DMS 273 treated with DMSO at 0.1 percent for 48 hours (cell line): ENCODE measurements at places on chromosomes 4 and X.

GRCh38 chr4:67320645-67321044, 224.7 kb downstream of the CENPC start:
- DNase-seq, result no peak

- DNase-seq, result peak; percentile 76
These were observed at the start of gene UCHL1 for GRCh38 chr4:41256740-41257256. Gene UCHL1, plus strand, starts transcription at chr4:41256928. Its CDS starts 49 bp downstream, at chr4:41256977.

DNA sequence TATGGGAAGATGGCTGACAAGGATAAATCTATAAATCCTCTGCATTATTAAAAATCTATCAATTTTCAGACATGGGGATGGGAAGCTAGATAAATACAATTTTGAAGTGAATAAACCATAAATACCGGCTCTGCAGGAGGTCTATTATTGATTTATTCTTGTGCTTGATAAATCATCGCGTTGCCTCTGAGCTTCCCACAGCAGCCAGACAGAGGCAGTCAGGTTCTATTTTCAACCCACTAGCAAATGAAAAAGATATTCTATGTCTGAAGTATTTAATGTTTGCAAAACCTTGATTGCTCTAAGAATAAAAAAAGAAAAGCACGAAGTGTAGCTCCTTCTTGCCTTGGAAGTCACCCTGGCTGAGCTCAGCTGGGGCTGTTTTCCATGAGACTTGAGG, 216.2 kb downstream of the DHRSX start:
- no peak for DNase-seq

GRCh38 chr4:87144356-87144755, 76.1 kb downstream of the KLHL8 start:
- DNase-seq, result no peak

- no peak for DNase-seq
These were observed 79.8 kb downstream of the PSAPL1 start for GRCh38 chr4:7354927-7355326.

- DNase-seq, result no peak
These were observed 70.0 kb upstream of the FAM241A start for GRCh38 chr4:112075129-112075753.

DNA sequence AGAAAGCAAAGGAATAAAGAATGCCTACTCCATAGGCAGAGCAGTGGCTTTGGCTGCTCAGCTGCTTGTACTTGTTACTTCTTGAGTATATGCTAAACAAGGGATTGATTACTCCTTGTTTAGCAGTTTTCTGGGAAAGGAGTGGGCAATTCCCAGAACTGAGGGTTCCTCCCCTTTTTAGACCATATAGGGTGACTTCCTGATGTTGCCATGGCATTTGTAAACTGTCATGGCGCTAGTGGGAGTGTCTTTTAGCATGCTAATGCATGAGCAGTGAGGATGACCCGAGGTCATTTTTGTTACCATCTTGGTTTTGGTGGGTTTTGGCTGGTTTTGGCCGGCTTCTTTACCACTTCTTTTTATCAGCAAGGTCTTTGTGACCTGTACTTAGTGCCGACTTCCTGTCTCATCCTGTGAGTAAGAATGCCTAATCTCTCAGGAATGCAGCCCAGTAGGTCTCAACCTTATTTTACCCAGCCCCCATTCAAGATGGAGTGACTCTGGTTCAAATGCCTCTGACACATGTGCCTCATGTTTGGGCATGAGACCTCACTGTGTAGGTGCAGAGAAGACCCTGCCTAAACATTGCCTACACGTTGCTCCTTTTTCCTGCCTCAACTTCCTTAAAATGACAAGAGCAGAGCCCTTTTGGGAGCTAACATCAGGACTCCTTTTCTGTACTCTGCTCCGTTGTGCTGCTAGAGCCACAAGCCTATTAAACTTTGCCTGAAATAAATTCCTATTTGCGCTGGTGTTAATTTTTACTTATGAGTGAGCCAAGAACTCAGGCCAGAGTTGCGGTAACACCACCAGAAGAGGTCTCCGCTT, 21.0 kb upstream of the UBA6 start:
- DNase-seq, result no peak

DNA sequence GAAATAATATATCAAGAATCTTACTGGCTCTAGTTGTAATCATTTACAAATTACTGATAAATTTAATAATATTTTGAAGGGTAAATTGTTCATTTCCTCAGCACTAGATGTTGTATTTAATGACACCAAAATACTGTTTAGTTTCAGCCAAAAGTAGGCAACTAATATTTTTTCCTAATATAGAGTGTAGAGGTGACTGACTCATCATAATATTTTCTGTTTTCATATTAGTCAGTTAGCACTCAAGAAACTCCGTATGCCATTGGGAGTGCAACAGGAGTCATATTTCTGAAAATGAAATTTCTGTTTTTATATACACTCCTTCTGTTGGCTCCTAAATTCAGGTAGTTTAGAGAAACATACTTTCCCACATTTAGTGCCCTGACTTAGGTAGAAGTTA, 36.6 kb upstream of the PTPN13 start:
- no peak for DNase-seq

GRCh38 chr4:8133897-8134563, 24.6 kb downstream of the ABLIM2 start:
- no peak for DNase-seq

GRCh38 chr4:129167640-129168260, 71.8 kb downstream of the C4orf33 start:
- DNase-seq, result no peak

DNA sequence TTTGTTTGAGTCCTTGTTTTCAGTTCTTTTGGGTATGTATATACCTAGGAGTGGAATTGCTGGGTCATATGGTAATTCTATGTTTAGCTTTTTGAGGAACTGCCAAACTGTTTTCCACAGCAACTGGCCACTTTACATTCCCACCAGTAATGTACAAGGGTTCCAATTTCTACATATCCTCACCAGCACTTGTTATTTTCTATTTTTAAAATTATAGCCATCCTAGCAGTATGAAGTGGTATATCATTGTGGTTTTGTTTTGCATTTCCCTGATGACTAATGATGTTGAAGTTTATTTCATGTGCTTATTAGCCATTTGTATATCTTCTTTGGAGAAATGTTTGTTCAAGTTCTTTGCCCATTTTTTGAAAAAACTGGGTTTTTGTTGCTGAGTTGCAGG, 39.6 kb downstream of the TMEM164 start:
- DNase-seq, result no peak

DNA sequence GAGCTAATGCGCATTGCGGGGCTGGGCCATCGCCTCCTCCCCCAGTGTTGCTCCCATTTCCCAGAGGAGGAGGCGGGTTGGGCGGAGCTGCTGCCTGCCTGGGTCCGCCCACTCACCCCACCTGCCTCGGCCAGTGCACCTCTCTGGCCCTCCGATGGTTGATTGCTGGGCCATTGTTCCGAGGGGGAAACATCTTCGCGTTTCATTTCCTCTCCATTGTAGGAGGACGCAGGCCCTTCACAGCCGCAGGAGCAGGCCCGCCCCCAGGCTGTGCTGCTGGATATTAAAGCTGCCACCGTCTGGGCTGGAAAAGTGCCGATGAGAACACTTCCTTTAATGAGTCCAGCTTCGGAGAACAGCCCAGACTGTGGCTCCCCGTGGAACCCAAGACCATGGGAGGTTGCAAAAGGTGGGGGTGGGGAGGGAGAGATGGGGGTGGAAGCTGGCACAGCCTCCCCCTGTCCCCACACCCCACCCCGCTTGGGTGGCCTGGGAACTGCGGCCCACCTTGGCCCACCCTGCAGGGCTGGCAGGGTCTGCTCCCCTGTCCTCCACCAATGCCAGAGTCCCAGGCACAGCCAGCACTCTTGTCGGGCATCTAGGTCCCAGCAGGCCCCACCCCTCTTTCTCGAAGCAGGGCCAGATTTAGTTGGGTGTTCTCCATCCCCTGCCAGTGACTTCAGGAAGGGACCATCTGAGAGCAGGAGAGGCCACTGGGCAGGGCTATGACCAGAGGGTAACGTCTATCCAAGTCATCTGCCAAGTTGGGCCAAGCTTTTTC, 96.6 kb downstream of the ADRA2C start:
- DNase-seq, result no peak

DNA sequence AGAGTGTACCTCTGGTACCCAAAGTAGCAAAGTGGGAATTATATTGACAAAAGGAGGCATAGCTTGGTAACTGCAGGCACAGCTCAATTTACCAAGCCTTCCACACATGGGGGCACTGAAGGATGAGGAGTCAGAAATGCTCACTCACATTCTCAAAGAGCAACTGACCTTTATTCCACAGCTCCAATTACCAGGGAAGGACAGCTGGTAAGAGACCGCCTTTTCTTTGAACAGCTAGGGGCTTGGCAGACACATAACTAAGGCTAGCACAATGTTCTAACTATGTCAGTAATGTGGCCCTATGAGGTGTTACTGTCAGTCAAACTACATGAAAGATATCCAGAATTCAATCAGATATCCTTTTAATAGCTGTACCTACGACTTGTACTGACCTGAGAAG, 20.5 kb upstream of the STS start:
- DNase-seq, result no peak

DNA sequence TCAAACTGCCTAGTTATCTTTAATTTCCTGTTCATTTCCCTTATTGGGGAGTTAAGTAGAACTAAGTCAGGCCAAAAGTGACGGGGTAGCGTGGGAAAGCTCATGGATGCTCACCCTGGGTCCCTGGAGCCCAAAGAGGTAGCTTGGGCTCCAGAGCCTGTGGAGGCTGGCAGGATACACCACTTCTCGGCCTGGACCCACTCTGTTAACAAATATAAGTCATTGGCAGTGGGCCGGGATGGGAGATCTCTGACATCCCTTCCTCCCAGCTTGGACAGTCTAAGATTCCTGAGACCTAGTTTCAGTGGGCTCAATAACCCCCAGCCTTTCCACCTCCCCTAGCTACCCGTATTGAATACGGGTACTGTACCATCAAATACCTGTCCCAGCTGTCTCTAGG, 106.1 kb downstream of the EFNB1 start:
- no peak for DNase-seq

GRCh38 chr4:128846063-128846462, 36.6 kb downstream of the JADE1 start:
- no peak for DNase-seq

DNA sequence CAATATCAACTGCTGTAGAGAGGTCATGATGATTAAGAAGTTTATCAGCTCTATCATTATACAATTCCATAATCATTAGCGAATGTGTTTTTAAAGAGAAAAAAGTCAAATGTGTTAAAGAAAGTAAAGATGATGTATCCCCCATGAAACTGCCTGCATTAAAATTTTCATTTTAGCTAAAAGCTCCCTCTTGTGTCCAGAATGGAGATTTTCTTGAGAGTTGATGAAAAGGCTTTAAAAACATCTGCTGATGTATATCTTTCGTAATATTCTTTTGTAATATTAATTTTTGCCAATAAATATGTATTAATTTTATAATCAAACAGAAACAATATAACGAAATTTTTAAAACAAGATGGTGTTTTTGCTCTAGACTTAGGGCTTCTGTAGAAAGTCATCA, 52.1 kb upstream of the LHFPL1 start:
- no peak for DNase-seq

DNA sequence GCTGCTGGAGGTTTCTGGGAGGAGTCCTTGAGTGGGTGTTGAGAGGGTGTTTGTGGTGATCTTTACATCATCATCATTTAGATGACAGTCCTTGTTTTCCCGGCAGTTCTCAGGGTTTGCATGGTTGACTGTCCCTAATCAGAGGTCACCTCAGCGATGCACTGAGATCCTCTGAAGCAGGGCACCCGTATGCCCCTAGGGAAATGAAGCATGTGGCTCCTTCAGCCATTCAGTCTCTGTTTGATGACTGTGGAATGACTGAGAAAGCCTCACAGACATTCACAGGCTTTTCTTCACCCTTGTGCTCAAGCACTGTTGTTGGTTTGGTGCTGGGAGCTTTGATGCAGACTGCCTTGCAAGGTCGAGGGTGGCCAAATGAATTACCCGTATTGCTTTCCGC, 474.7 kb downstream of the SPRY1 start:
- no peak for DNase-seq

DNA sequence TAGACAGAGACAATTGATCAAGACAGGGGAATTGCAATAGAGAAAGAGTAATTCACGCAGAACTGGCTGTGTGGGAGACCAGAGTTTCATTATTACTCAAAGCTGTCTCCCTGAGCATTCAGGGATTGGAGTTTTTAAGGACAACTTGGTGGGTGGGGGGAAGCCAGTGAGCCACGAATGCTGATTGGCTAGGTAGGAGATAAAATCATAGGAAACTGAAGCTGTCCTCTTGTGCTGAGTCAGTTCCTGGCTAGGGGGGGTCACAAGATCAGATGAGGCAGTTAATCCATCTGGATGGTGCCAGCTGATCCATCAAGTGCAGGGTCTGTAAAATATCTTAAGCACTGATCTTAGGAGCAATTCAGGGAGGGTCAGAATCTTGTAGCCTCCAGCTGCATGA, 358.6 kb downstream of the GPM6A start:
- no peak for DNase-seq

- no peak for DNase-seq
These were observed 70.8 kb upstream of the IL15 start for GRCh38 chr4:141565379-141566089.

GRCh38 chr4:182975806-182976205, 58.6 kb upstream of the DCTD start:
- DNase-seq, result no peak
